Forelimb muscle (tissue), 1 donor: ENCODE measurements at places on chromosomes 3 and 15.

GRCh38 chr3:183927059-183927458 lies 42.4 kb upstream of the PARL start:
- DNase-seq, result no peak

GRCh38 chr3:142962520-142963233 lies 797 bp downstream of the PAQR9 start:
- DNase-seq, result no peak

DNA sequence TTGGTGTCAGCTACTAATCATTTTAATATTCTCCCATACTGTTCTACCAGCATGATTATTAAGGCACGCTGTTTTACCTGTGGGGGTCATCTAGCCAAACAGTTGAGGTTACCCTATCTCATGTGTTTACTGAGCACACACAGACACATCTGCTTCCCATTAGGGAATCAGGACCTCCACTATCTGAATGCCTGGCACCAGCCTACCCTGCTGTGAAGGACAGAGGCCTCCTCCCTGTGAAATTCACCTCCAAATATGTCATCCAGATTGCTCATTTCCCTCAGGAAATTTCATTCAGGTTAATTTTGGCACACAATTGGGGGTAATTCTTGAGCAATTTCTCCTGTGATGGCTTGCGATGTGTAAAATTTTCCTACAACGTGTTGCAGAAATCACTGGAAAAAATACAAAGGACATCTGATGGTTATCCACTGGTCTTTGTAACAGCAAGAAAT lies 155.6 kb upstream of the NR2E3 start:
- DNase-seq, result peak; percentile 69

DNA sequence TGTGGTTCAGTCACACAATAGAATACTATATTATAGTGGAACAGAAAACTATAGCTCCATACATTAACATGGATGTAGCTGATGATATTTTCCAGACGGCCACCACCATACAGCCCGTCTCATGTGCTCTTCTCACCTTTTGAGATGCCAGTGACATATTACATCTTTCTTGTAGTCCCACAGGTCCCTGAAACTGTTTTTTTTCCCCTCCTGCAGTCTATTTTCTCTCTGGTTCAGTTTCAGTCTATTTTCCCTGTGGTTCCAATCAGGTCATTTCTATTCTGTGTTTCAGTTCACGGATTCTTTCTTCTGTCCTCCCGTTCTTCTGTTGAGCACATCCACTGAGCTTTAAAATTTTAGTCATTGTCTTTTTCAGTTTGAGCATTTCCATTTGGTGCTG lies 72.2 kb downstream of the PPCDC start:
- DNase-seq, result no peak

- DNase-seq, result no peak
Measured at GRCh38 chr3:63922491-63923199, 10.5 kb upstream of the SCAANT1 start.

GRCh38 chr3:7290077-7290825 lies 429.3 kb downstream of the GRM7 start:
- DNase-seq, result no peak

- DNase-seq, result no peak
Measured at GRCh38 chr15:40925863-40926658, 3.1 kb upstream of the DLL4 start.

DNA sequence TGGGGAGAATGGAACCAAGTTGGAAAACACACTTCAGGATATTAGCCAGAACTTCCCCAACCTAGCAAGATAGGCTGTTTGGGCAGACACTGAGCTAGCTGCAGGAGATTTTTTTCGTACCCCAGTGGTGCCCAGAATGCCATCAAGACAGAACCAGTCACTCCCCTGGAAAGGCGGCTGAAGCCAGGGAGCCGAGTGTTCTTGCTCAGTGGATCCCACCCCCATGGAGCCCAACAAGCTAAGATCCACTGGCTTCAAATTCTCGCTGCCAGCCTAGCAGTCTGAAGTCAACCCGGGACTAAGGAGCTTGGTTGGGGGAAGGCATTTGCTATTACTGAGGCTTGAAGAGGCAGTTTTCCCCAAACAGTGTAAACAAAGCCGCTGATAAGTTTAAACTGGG lies 152.4 kb downstream of the MBNL1 start:
- DNase-seq, result no peak

GRCh38 chr3:134640872-134641470 lies 9.9 kb downstream of the KY start:
- DNase-seq, result no peak

GRCh38 chr3:186318135-186318534 lies 43.9 kb downstream of the DGKG start:
- DNase-seq, result no peak

GRCh38 chr3:171748064-171748924 lies 62.0 kb downstream of the PLD1 start:
- no peak for DNase-seq

GRCh38 chr15:87287156-87287555 lies 969.4 kb downstream of the NTRK3 start:
- no peak for DNase-seq

- no peak for DNase-seq
Measured at GRCh38 chr3:182692021-182692420, 101.3 kb upstream of the ATP11B start.

DNA sequence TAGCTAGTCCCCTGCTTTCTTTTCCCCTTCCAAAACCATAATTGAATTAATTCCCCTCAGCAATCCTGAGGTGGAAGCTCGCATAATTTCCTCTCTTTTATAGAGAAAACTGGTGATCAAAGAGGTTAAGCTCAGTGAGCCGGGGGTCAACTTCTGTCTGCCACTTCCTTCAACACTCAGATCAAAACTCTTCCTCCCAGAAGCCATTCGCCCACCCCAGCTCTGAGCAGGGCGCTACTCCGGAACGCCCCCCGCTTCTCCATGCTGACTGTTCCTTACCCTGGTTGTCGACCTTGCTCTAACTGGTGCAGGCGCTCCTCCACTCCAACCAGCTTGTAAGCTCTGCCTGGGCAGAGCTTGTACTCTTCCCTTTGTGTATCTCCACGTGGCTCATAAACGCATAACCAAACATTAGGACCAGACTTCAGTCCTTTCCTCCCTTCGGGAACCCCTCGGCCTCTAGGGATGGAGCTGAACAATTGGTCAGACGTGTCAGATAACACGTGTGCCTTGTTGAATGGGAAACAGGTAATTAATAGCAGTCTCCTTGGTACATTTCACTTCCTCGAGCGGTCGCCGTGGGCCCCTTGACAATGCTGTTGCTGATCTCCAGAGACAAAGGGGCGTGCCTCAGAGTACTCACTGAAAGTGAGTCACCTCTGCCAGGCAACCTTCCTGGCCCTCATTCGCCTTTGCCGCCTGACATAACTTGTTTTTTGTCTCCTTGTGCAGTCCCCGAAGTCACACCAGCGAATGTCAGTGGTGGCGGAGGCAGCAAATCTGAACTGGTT lies 71.8 kb downstream of the IL5RA start:
- no peak for DNase-seq

- DNase-seq, result no peak
Measured at GRCh38 chr3:195570912-195571311, 12.8 kb downstream of the APOD start.

GRCh38 chr3:40658305-40658704 lies 133.5 kb downstream of the ZNF621 start:
- DNase-seq, result no peak

DNA sequence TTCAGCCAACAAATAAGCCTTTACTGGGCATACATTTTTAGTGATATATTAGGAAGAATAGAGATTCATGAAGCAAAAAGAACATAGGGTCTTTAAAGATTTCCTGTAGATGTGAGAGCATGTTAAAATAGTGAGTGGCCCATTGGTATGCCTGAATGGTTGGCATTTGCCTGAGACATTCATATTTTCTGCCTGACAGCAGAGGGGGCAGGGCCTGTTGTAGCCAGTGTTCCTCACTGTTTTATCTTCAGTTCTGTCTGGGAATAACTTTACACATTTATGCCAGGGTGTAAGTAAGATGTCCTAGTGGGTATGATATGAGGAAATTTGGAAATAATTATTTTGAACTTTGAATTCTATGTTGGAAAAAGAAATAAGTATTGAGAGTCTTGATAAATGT lies 704.7 kb upstream of the ARPP21 start:
- no peak for DNase-seq

DNA sequence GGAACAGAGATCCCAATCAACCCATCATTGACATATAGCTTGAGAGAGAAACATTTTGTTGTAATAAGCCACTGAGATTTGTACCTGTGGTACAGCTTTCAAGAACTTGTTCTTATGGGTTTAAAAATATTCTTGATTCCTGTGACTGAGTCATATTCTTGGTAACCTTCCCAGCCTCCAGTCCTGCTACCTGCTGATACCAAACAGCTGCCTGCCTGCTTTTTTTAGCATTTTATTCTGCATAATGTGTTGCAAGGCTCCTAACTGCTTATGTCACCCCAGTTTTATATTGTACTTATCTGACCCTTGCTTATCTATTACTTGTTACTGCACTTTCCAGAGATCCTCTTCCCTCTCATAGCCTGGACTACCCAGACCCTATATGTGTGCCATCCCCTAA lies 349.3 kb upstream of the SOX2 start:
- no peak for DNase-seq

DNA sequence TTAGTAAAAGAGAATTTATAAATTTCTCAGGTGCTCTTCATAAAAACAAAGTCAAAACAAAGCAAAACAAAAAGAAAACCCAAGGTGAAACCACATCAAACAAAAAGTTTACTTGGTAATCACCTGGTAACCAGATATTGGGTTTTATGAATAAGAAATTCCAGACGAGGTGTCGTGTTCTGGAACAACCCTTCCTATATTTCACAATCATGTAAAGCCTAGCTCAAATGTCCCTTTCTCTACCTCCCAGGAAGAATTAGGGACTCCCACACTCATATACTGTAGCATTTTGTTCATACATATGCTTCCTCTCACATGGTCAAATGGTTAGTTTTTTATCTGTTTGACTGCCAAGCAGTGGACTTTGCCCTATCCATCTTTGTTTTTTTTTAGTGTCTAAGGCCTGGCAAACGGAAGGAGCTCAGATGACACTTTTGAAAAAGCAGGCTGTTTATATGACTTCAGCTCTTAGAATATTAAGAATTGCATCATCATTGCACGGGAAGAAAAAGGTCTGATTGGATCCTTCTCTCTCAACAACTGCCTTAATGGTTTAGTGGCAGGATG lies 326.7 kb upstream of the TBL1XR1 start:
- no peak for DNase-seq

GRCh38 chr3:171789759-171790505 lies 20.4 kb downstream of the PLD1 start:
- no peak for DNase-seq

DNA sequence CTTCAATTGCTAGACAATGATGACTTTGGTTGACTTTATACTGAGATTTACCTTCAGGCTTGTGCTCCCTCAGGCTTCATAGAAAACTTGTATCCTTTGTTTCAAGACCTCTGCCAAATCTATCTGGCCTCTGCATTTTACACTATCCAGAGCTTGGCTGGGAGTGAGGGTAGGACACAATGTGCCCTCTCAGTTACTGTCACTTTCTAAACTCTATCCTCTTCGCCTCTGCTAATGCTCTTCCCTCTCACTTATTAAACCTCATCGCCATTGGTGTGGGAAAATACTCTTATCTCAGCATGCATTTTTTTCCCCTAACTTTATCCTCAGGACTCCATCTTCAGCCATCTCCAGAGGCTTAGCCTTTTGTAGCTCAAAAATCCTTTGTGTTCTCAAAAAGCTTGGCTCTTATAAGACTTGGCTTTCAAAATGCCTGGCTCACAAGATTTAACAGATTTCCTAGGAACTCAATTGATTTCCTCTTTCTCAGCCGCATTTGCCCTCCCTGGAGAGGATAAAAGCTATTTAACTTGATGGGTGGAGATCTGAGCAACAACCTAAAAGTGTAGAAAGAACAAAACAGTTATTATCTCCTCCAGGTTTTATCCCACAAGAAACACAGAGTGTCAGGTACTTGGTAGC lies 28.3 kb downstream of the SUCNR1 start:
- no peak for DNase-seq

GRCh38 chr3:52446631-52447511 lies 2.0 kb upstream of the SEMA3G start:
- DNase-seq, result no peak

- DNase-seq, result no peak
Measured at GRCh38 chr3:86794361-86795065, 196.4 kb downstream of the VGLL3 start.

DNA sequence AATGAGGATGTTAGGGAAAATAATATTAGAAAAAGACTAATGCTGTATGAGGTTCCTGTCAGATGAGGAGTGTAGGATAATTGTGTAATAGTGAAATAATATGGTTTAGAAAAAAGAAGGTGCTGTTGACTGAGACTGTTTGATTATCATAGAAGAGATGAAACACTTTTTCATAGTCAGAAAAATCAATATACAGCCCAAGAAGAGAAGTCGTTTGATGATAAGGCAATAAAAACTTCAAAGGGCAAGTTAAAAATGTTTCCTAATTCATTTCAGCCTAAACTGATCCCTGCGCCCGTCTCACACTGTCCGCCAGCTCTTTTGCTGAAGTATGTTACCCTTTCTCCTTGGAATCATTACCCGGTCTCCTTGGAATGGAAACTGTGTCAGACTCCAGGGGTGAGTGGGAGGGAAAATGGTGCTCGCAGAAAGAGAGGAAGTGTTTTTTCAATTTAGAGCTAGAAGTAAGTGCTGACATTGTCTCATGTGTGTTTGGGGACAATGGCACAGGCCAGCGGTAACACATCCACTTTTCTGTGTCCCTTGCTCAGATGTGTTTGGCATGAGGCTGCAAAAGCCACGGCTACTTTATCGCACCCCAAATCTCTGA lies 23.6 kb downstream of the DUT start:
- no peak for DNase-seq

- DNase-seq, result no peak
Measured at GRCh38 chr15:64149424-64149823, 2.1 kb upstream of the SNX22 start.
